ENCODE measurements at places on chromosomes 6 and 20.

GRCh38 chr6:163889904-163890514 lies 475.5 kb downstream of the QKI start:
- no peak for DNase-seq

- peak; percentile 56 for DNase-seq
Measured at GRCh38 chr20:61886721-61887595, 178.7 kb downstream of the TAF4 start.

DNA sequence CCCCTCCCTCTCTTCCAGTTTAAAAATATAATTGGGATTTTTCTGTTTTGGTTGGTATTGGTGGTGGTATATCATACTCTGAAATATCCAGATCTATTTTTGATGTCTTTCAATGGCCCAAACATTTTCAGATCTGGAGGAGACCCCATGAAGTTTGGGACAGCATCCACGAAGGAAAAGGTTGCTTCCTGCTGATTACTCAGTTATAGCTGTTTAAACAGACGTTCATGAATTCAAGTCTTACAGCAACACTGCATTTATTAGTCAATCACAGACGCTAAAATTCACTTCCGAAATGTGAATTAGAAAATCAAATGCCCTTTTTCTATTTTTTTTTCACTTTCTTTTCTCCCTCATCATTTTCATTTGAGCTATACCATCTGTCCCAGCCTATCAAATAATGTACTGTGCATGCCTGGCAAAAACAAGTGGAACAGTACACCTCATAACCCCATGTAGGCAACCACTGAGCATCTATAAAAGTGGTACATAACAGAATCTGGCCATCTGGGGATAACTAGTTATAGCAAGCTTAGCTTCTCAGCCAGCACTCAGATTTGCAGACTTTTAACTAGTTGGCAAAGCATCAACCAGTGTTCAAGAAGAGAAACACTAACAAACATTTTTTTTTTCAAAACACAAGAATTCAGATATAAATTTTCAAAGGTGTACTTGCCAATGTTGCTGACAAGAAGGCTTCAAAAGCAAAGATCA lies 124.5 kb downstream of the HIVEP2 start:
- DNase-seq = no peak

GRCh38 chr6:19665613-19665909 lies 171.6 kb upstream of the ID4 start:
- DNase-seq = no peak

GRCh38 chr6:70884074-70884983 lies 72.5 kb downstream of the B3GAT2 start:
- peak; percentile 74 for DNase-seq
